ENCODE measurements at places on chromosomes 5 and 9. TPM values are rescaled to one million over a fixed set of nuclear protein-coding genes. Genes with fewer than 3 reads are reported as not detected.

Gene UBE2QL1
- 0.61 TPM for total RNA-seq

Gene PCDHA4
- total RNA-seq, result 0.32 TPM

Gene KIF3A
- 5.2 TPM for total RNA-seq

Gene NTNG2
- 2.0 TPM for total RNA-seq

Gene FBP2
- not detected for total RNA-seq

Gene DMGDH
- total RNA-seq, result 5.2 TPM

Gene ZNF883
- 2.5 TPM for total RNA-seq

Gene KCNMB1
- total RNA-seq, result 0.93 TPM
